CD8-positive, alpha-beta T cell (primary cell): ENCODE measurements at places on chromosomes 11 and 22. TPM values are rescaled to one million over a fixed set of nuclear protein-coding genes. Genes with fewer than 3 reads are reported as not detected.

- no peak for DNase-seq
Measured at GRCh38 chr22:38273135-38273826, 471 bp upstream of the TMEM184B start.

- no peak for DNase-seq
Measured at GRCh38 chr22:50199251-50199721, 1.5 kb upstream of the SELENOO start.

DNA sequence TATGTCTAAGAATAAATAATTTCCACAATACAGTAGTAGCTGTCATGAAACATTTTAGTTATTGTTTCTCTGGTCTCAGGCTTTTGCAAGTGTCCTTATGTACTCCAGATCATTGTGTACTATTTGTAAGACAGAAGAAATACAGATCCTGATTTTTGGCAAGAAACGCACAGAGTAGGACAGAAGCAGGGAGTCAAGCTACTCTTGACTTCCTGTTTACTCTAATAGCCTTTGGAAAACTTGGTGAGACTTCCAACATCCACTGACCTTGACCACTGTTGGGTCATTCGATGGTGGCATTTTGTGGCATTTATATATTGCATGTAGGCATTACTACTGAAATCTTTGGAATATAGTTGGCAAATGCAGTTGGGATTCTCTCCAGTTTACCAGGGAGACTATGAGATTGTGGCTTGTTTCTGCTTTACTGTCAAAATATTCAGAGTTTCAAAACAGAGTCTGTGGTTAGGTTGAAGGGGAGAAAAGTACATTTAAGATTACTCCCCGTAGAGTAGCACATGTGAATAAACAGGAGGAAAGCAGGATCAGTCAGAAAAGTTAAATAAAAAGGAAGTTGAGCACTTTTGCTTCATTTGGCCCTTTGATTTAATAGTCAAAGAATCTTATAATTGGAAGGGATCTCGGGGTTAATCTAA is 726.1 kb upstream of the CCDC90B start:
- DNase-seq = no peak

DNA sequence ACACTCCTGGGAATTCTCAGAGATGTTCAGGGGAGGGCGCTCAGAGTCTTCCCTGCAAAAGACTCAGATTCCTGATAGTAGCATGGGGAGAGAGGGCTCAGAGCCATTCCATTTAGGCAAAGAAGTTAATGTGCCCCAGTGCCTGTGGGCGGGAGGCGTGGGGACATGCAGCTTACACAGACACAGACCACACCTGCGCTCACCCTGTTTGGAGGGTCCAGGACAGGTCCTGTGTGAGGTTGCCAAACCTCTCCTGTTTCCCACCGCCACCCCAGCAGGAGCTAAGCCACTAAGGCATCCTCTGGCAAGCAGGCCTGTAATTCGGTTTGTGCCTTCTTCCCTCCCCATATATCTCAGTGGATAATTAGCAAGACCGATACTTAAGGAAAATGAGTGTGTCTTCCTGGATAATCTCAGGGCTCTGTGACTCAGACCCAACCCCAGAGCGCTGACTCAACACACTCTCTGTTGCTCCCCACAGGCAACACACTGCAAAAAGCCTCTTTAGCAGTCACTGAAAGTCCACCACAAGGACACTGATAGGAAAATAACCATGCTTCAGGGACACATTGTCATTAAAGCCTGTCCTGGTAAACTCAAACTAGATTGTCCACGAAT is 118.9 kb upstream of the LMO1 start:
- DNase-seq = no peak

DNA sequence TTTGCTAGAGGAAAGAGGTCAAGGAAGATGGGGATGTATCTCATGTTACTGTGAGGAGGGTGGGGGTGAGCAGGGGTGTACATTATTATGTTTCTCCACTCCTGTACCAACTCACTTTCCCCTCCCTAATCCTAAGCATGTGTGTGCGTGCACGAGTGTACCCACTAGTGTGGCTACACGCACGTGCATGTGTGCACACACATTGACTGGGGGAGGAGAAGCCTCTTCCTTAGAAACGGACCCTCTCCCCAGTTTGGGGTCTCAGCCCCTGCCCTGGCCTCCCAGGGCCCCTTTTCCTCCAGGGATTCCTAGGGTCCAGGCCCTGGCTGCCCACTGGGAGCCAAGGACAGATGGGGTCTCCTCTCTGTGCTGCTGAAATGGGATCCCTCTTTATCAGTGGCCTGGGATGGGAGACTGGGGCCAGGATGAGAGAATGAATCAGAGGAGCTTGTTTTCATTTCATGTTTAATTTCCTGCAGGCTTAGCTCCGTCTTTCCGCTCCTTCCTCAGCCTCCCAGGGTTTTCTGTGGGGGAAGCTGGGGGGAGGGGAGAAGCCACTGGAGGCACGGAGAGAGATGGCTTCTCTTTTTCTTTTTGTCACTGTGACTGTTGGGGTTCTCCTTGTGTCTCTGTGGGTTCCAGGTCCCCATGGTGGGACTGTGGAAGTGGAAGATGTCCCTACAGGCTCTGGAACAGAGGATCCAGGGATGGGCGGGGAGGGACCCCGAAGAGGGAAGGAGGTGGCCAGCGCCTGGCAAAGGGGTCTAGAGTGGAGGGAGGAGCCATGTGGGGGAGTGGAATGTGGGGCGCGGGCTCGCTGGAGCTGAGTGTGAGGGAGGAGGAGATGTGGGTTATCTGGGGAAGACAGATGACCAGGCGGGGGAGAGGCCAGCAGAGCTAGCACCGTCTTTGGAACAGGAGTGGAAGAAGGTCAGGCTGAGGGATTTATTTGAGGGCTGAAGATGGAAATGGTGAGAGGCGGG is 40.3 kb downstream of the ALX4 start:
- no peak for DNase-seq

DNA sequence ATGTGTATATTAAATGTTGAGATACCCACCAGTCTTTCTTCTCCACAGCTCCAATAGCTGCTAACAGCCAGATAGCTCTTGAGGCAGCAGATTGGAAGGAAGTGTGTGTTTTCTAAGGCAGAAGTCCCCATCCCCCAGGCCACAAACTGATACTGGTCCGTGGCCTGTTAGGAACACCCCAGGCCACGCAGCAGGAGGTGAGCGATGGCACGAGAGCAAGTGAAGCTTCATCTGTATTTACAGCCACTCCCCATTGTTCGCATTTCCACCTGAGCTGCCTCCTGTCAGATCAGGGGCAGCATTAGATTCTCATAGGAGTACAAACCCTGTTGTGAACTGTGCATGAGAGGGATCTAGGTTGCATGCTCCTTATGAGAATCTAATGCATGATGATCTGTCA is 12.7 kb downstream of the CCDC73 start:
- no peak for DNase-seq

DNA sequence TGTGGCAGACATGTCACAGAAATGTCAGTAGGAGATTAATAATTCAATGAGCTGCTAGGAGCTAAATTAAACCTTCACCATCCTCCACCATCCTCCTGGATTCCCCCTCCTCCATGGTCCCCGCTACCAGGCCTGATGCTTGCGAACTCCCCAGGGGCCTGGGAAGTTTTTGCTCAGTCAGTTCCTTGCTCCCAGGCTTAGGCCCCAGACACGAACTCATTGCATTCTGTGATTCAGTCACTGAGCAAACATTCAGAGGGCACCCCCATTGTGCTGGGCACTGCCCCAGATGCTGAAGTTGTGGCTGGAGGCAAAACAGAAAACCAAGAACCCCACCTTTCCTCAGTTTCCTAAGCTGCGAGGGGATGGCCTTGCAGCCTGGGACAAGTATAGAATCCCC is 14.3 kb downstream of the NPTXR start:
- no peak for DNase-seq

- DNase-seq = no peak
Measured at GRCh38 chr11:105206633-105207032, 67.1 kb upstream of the CARD18 start.

DNA sequence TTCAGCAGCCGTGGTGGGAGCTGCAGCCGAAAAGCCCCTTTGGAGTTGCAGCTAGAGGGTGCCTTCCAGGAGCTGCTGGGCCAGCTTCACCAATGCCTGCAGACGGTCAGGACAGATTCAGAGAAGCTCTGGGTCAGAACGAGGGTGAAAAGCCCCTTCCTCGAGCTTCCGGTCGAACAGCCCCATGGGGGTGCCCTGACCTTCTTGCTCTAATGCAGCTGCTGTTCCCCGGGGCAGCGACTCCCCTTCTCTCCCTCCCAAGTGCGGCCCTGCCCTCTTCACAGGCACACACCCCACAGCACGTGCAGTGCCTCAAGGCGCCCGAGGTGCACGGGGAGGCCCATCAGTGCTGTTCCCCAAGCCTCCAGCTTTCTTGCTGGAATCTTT is 9.6 kb upstream of the IFITM3 start:
- no peak for DNase-seq

IGF2 gene
- total RNA-seq = not detected

PRG3 gene
- not detected for total RNA-seq
